Ovary (tissue), 10 donors: ENCODE measurements at places on chromosomes 16 and 17.

GRCh38 chr16:17160285-17160853 lies 310.4 kb downstream of the XYLT1 start:
- no peak for DNase-seq

DNA sequence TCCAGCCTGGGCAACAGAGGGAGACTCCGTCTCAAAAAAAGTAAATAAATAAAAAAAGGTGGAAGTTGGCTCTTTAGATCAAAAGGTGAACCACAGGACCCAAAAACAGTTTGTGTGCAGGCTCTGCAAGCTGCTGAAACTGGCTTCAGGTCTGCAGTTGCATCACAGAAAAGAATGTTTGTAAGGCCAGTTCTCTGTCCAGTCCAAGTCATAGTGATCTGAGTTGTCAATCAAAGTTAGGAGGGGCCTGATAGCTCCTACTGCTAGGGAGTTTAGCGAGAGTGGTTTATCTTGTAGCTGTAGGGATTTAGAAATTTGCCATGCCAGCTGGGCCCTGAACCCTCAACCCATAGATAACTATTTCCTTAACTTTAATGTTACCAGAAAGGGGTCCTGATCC lies 101.2 kb upstream of the CACNG5 start:
- no peak for DNase-seq

- DNase-seq = no peak
Observed at GRCh38 chr16:6189216-6189615, 1091.6 kb upstream of the EEF2KMT start.

- no peak for DNase-seq
Observed at GRCh38 chr17:76824093-76824492, 44.1 kb upstream of the MGAT5B start.
